NB4 (cell line): ENCODE measurements at places on chromosomes 7 and 10.

DNA sequence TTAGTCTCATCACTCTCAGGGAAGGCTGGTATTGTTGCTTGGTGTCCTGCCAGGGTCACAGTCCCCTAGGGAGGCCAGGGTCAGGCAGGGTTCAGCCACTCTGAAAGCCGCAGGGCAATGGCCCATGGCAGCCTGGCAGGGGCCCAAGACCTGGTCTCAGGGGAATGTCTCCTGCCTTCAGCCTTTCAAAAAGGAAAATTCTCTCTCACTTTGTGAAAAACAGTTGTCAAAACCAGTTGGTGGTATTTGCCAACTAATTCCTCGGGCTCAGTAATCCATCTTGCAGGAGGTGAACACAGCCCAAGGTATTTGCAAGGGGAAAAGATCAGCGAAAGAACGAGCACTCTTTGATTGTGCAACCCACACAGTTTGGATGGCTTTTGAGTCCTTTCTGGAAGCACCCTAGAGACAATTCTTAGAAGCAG, 101.5 kb downstream of the JCAD start:
- peak; percentile 7 for DNase-seq

DNA sequence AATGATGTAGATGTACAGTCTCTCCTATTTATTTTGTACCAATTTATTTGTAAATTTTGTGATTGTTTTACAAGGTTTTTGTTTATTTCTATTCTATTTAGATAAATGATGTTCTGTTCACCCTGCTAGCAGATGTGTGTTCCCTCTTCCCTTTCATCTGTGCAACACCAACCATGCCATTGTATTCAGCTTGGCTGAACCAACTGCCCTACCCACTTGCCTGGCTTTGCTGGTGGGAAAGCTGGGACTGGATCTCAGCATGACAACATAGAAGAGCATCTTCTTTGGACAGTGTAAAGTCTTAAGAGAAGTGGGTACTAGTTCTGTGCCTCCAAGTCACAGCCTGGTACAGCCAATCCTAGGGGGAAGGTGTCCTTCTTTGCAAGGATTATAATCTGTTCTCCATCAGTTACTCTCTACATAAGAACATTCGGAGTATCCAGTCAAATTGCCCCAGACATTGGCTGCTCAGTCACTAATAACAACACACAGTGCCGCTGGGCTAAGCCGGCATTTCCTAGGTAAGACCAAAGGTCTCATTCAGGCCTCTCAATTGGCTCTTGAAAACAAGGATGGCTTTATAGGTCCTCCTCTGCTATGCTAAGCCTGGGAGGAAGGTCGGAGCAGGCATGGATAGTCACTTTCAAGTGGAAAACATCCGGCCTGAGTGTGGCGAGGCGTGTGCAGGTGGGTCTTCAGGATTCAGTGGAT, 109.7 kb downstream of the NT5C2 start:
- DNase-seq: no peak

DNA sequence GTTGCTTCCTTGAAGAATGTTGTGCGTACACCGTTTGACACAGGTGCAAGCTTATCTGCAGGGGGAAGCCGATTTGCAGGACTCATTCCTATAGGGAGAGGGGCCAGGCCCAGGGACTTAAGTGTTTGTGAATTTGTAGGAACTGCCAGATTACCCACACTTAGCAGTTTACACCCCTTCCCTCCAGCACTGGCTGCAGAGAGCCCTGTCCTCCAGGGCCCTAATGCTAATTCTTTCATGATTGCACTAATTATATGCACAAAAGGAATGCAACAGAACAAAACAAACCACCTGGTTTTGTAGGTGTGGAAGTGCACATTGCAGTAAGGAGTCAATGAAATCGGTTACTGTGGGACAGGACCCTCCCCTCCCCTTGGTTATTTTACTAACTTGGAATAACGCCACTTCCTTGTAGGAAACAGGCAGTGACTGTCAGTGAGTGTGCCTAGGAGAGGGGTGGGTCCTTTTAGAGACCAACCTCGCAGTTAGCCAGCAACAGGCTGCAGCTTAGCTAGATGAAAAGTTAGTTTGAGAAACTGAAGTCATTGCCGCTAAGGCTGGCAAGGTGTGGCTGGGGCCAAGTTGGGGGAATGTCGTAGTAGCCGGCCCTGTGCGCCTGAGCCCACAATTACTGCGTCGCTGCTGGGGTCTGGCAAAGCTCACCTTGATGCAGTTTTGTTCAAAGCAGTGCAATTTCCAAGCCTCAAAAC, 60.6 kb downstream of the CUX1 start:
- no peak for DNase-seq

- DNase-seq: no peak
These were observed 50.3 kb upstream of the DOCK1 start for GRCh38 chr10:126854726-126855495.

DNA sequence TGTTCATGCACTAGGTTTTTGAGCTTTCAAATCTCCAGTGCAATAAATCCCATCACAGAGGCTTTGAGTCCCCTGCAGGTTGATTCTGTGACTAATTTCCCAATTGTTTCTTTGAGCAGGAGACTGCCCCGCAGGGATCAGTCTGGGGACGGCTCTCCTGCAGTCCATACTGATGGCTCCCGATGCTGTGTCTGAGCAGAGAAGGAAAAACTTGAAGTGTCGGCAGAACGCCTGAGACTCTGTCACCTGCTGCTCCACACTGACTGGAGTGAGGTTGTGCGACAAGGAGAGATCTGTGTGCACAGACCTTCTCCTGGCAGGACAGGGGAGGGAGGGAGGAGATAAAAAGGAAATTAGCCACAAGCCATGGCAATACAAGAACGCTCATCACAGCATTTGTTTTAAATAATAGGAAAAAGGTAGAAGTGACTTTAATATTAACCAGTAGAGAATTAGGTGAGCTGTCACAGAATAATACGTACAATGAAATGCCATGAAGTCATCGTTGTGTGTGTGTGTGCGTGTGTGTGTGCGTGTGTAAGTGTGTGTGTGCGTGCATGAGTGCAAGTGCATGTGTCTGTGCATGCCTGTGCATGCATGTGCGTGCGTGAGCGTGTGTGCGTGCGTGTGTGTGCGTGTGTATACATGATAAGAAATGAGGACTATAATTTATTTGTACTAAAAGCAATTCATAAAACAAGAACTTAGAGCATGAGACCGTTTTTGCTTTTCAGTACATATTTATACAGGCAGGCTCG, 38.2 kb downstream of the HTR5A start:
- no peak for DNase-seq
